Stimulated activated CD8-positive, alpha-beta memory T cell treated with anti-CD3 and anti-CD28 coated beads, Interleukin-12 subunit alpha, Interleukin-12 subunit beta, amount 100 ng/mL, for 1 hour (primary cell): ENCODE measurements at places on chromosomes 7 and 10.
A peak's percentile ranks its signal among the peaks of the same experiment; 100 is the strongest.

DNA sequence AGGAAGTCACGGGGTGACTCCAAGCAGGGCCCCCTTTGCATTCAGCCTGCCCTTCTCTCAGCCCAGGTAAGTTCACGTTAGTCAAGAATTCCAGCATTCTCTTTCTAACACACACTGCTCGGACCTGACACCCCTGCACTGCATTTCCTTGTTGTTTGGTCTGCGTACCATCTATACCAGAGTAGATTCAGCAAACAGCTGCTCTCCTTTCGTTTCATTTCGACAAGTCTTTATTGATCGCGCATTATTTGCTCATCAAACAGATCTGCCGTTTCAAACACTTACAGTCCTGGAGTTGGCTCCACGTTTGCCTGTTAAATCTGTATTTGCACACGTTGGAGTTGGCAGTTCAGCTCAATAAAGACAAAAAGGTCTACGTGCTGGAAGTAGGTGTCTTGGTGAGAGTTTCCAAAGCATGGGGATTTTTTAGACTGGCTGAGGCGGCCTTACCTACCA is 495.1 kb downstream of the RPS24 start:
- no peak for DNase-seq

GRCh38 chr7:69090936-69091335 is 507.3 kb upstream of the AUTS2 start:
- DNase-seq = no peak

DNA sequence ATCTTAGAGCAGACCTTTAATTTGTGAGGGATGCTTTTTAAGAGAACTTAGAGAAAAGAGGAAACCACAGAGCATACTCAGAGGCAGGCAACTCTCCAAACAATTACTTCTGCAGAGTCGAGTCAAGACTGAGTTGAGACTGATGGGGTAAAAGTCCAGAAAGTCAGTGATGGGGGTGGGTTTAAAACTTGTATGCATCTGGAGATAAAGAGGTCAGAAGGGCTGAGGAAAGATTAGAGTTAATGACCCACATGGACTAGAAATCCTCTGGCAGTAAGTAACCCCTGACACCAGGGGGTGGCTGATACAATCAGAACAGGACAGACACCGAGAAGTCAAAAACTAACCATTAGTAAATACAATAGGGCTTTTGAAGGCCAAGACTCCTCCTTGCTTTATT is 42.4 kb upstream of the SEPTIN7 start:
- DNase-seq = no peak

- no peak for DNase-seq
Observed at GRCh38 chr7:142883571-142884285, 1.8 kb downstream of the TRPV6 start.

GRCh38 chr7:70590126-70590854 is 541.7 kb upstream of the GALNT17 start:
- DNase-seq = no peak

GRCh38 chr7:33183504-33183903 is 54.1 kb downstream of the BBS9 start:
- no peak for DNase-seq

- no peak for DNase-seq
Observed at GRCh38 chr10:105070952-105071351, 429.9 kb downstream of the SORCS3 start.

DNA sequence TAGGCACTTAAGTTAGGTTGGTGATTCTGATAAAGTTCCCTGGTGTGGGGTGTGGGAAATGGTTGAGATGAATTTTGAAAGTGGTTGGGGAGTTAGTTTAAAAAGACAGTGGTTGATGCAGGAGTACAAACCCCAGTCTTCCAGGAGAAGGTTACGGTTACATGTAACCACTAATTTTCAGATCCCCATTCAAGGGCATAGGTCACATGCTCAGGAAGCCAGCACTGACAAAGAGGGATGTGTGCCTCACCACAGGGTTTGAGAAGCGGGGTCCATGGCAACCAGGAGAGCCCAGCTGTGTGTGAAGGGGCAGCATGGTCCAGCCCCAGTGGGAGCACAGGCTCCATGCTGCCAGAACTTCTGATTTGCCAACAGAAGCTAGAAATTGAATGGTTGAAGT is 144.2 kb downstream of the MDFIC start:
- no peak for DNase-seq

GRCh38 chr10:113381981-113382509 is 170.8 kb upstream of the HABP2 start:
- DNase-seq = peak; percentile 24

DNA sequence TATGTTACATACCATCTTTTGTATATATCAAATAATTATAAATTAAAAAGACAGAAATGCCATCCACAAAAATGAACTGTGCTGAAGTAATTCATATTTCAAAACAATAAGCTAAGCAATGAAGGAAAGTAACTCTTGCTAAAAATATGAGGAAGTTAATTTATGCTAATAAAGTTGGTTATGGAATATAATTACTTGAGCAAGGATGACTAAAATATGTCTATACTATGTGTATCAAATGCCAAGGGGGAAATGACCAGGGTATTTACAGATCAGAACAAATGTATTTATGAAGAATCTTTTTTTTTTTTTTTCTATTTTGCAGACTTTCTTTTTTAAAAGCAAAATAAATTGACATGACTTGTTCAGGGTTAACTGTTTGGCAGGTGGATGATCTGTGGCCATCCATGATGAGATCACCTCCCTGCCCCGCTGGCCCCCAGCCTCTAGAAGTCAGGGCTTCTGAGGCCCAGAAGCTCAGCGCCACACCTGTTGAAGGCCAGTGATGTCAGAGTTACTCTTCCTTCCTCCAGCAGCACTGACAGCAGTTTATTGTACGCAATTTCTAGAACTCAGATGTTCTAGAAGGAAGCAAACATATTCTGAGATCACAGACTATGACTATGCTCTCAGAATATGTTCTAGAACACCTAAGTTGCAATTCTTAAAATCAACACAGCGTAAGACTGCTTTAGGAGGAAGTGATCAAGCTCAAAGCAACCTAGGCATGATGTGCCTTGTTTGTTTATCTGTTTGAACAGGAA is 196.1 kb upstream of the KLF14 start:
- DNase-seq = no peak

DNA sequence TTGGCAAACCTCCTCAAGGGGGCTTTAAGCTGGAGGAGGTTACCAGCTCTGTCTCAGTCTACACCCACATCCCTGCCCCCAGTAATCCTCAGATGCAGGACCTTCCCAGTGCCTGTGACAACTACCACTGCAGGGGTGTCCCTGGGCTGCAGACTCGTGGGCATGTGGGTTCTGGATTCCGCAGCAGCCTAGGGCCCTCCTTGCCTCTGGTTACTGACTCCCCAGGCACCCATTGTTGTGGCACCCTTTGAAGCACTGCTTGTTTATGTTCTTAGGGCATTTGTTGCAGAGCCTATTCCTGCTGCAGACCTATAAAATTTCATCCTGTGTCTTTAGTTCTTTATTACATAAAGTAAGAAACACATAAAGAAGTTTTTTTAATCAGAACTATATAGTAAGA is 51.1 kb upstream of the GJD4 start:
- DNase-seq = no peak

GRCh38 chr10:22320591-22321155 is at the start of gene BMI1:
Gene BMI1 (plus strand): TSS chr10:22321099. CDS start chr10:22326450, 5,351 bp downstream.
- no peak for DNase-seq

- DNase-seq = no peak
Observed at GRCh38 chr7:87210506-87210905, 9.0 kb downstream of the TMEM243 start.

DNA sequence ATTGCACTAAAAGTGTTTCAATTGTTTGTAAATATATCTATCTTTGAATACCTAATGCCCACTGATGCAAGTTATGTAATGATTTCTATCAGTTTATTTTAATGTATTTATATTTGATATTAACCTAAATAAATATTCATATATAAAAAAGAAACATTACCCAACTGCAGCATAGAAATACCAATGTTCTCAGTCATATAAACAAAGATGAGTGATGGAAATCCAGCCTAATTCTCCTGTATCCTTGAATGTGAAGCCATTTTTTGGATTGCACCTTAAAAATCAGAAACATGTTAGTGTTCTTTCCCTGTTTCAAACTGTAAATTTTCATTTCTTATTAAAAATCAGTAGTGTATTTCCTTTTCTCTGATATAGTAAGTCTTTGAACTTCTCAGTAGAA is 305.8 kb upstream of the GNAI1 start:
- DNase-seq = no peak

GRCh38 chr10:30058570-30059132 is 735 bp downstream of the JCAD start:
- no peak for DNase-seq

DNA sequence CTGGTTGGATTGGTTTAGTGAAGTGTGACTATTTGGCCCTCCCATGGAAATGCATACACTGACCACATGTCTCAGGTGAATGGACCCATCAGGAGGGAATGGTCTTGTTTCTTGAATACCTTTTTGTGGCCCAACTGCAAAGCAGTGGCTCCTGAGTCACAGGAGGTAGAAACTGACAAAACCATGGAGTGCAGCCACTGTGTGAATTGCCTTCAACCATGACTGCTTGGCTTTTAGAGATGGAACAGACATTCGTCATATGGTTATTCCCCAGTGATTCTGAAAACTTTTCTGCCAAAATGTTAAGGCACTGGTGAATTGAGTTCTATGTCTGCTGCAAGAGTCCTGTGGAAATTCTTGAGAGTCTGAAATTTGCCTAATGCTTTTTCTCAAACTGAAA is 64.7 kb downstream of the CDK14 start:
- no peak for DNase-seq

- no peak for DNase-seq
Observed at GRCh38 chr7:73668103-73668885, 663 bp downstream of the VPS37D start.

DNA sequence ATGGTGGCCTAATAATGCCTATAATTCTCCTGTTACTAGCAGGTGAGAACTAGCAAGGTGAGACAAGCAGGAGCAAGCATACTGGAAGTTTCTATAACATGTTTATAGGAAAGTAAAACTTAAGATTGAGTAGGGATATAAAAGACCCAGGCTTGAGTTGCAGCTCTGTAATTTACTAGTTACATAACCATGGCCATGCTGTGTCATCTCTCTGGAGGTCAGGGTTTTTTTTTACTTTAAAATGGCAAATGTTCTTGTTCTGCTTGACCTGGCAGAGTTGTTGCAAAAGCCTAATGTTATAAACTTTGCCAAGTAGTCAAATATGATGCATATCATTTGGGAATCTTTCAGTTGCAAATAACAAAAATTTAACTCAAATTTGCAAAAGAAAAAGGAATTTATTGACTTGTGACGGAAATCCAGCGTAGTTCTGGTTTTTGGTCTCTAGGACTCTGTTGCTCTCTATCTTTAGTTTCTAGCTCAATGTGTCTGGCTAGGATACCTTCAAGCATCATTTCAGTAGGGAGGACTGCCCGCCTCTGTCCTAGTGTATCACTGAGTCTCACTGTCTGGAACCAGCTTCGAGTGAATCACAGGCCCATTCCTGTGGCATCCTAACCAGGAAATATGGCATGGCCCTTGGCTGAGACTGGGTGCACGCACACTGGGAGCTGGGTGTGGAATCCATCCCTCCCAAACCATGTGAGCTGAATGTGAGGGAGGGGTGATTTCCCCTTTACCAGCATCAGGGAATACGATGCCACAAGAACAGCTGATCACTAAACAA is 67.9 kb downstream of the ADAM22 start:
- DNase-seq = no peak

DNA sequence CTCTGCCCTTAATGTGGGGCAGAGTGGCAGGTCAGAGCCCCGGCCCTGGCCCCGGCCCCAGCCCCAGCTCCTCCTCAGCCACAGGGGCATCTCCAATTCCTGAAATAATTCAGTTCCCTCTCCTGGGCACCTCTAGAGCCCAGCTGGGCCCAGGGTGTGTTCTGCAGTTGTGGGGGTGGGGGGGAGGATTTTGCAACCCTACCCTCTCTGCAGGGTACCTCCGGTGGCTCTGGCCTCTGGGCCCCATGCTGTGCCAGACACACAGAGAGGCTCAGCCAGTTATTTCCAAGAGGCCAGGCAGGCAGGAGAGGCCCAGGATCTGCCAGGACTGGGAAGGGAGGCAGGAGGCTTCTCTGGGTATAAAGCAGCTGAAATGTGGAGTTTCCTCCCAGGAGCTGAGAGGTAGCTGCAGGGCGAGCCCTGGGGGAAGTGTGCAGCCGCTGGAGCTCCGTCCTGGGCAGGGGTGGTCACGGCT is 47.9 kb downstream of the PWWP2B start:
- no peak for DNase-seq

GRCh38 chr7:128836729-128837348 is 6.6 kb downstream of the FLNC start:
- no peak for DNase-seq

DNA sequence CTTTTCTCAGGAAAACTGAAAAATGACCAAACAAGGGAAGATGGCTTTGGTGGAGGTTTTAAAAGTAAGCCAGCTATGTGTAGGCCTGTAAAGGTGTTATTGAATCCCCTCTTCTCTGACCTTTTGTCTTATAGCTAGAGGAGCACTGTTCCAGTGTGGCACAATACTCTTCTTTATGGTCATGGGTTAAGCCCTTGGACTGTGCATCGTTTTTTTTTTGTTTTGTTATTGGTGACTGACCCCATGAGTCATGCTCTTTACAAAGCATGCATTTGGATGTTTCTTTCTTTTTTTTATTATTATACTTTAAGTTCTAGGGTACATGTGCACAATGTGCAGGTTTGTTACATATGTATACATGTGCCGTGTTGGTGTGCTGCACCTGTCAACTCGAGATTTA is 19.6 kb upstream of the FAM25A start:
- no peak for DNase-seq

DNA sequence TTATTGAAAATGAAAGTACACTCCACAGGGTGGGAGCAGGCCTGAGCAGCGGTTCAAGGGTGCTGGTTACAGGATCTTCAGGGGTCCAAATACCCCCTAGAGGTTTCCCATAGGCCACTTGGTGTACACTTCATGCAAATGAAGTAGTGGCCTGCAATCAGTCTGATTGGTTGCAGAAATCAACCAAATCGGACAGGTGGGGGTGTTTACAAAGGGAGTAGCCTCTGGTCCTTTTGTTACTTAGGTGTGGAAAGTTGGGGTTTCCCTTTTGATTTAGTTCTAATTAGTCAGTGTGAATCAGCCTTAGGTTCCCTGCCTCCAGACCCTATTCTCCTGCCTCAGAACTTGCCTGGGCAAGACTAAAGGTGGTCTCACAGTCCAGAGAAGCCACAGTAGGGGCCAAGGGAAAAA is 49.6 kb downstream of the SYPL1 start:
- DNase-seq = no peak

DNA sequence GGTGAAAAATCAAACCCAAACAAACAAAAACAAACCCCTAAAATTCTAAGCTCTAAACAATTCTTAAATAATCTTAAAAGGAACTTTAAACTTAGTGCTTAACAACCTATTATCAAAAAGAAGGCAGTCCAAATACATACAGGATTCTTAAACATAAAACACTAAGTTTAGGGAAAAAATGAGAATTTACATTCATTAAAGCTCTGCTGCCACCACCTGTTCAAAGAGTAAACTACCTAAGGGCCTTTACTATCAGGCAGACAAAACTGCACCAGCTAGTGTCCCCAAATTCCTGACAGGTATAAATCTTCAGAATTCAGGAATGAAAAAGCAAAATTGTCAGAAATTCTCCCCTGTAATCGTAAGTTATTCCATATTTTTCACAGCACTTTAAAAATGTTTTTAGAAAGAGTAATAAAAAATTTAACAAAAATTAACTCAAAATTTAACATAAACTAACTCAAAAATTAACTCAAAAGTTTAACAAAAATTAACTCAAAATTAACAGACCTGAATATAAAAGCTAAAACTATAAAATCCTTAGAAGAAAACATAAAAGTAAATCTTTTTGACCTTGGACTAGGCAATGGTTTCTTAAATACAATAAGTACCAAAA is 55.1 kb downstream of the PDZD8 start:
- no peak for DNase-seq

GRCh38 chr10:105718207-105718995 is 1077.3 kb downstream of the SORCS3 start:
- no peak for DNase-seq
